Left renal pelvis (tissue), 4 donors: ENCODE measurements at places on chromosomes 16 and 17.

DNA sequence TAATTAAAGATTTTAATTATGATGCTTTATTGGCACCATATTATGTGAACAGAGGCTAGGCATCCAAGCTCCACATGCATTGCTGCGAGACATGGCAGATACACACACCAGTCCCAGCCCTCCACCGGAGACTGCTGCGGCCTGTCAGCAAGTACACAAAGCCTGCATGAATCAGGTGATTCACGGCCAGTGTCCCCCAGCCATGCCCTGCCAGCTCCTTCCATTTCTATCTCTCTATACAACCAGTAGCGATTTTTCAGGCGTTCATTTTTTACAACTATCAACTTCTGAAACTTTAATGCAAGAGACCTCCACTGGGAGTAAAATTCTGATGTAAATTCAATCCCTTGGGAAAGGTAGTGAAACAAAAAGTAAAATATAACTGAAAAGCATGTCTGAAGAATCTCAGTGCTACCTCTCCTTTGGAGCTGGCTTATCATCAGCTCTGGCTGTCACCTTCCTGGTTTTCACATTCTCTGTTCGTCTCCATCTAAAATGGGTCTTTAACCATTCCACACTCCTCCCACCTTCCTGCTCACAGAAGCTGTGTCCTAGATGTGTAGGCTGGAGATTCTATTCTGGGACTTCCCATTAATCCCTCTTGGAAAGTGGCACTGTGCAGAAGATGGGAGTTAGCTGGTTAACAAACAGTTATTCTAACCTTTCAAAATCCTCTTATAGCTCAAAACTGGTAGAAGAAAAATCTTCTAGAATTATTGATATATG is 32.2 kb downstream of the HS3ST3A1 start:
- no peak for DNase-seq

DNA sequence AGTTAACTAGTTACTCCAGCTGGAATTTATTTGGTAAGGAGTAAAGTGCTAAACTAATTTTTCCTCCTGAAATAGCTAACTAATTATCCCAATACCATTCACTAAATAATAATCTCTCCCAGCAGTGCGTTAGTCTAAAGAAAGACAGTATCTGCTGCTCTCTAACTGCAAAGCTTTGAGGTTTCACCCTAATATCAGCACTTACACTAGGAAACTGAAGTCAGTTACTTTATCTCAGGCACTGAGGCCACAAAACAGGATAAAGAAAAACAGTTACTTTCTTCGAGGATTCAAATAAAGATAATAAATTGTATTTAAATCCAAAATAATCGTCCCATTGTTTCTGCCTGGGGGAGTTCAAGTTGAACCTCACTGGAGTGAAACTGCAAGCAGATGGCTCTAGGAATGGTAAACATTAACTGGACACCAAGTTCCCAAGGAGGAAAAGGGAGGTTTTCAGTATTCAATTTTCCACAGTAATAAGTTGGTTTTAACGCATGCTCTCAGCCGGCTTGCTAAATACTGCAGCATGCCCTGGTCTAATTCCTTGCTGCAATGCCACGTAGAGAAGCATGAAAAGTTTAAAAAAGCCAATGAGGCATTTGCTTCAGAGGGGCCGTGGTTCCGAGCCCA is 20.0 kb upstream of the FOXJ1 start:
- no peak for DNase-seq

- no peak for DNase-seq
Observed at GRCh38 chr17:50106393-50107131, 11.4 kb downstream of the PDK2 start.

GRCh38 chr17:49388290-49388640 is 26.2 kb upstream of the ZNF652 start:
- no peak for DNase-seq

DNA sequence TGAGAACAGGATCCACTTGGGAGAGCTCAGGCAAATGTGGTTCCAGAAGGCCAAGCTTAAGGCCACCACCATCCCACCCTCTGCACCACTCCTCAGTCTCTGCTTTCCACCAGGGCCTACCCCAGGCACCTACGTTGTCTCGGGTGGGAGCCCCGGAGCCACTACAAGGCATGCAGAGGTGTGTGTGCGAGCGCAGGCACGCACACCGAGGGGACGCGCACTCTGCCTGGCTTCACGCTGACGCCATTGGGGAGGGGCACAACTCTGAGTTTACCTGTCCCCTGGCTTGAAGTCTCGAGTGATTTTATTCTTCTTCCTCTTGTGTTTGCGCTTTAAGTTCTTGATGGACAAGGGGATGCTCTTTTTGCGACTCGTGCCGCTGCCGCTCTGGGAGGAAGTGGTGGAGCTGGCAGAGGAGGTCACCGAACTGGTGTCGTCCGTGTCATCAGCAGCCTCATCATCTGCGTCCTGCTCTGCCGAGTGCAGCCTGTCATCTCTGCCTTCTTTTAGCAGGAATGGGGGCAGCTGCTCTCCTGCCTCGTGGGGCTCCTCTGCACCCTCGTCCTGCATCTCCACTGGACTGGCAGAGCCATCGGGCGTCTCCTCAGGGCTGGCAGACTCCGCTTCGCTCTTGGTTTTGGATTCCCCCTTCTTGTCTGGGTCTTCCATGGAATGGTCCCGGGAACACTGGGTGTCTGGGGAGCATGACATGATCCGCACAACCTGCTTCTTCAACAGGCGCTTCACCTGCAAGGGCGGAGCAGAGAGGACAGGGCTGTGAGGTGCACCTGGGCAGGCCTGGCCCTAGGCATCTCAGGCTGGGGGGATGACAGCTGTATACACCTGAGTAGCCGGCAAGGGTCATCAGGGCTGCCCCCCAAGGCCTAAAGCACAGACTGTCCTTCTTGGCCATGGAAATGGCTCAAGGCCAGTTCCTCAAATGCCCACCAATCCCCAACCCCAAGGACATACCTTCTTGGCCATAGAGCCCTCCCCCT is 15.1 kb downstream of the SPHK1 start:
- no peak for DNase-seq

DNA sequence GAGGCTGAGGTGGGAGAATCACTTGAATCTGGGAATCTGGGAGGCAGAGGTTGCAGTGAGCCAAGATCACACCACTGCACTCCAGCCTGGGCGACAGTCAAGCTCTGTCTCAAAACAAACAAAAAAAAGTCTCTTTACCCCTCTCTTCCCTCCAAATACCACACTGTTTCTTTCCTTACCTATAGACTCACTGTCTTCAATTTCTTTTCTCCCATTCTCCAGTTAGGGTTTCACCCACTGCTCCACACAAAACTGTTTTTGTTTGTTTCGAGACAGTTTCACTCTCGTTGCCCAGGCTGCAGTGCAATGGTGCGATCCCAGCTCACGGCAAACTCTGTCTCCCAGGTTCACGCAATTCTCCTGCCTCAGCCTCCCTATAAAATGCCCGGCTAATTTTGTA is 6.1 kb upstream of the CD2BP2 start:
- DNase-seq: no peak

DNA sequence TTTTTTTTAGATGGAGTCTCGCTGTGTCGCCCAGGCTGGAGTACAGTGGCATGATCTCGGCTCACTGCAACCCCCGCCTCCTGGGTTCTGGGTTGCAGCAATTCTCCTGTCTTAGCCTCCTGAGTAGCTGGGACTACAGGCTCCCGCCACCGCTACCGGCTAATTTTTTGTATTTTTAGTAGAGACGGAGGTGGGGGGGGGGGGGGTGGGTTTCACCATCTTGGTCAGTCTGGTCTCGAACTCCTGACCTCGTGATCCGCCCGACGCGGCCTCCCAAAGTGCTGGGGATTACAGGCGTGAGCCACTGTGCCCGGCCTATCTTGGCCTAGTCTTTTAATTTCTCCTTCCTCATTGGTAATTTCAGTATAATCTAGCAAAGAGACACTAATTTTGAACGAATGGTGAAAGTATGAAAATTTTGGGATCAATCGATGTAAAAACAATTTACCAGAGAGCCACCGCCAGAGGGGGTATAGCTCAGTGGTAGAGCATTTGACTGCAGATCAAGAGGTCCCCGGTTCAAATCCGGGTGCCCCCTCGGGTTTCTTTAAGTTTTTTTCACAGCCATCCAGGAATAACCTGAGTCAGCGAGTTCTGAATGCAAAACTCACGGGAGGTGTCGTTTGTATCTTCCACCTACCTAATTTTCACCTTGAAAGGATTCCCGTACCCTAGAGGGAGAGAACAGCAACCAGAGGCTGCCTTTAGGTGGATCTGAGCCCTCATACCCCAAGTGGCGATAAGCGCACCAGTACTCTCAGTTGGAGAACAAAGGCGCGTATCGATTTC is 2.5 kb upstream of the LASP1 start:
- no peak for DNase-seq

DNA sequence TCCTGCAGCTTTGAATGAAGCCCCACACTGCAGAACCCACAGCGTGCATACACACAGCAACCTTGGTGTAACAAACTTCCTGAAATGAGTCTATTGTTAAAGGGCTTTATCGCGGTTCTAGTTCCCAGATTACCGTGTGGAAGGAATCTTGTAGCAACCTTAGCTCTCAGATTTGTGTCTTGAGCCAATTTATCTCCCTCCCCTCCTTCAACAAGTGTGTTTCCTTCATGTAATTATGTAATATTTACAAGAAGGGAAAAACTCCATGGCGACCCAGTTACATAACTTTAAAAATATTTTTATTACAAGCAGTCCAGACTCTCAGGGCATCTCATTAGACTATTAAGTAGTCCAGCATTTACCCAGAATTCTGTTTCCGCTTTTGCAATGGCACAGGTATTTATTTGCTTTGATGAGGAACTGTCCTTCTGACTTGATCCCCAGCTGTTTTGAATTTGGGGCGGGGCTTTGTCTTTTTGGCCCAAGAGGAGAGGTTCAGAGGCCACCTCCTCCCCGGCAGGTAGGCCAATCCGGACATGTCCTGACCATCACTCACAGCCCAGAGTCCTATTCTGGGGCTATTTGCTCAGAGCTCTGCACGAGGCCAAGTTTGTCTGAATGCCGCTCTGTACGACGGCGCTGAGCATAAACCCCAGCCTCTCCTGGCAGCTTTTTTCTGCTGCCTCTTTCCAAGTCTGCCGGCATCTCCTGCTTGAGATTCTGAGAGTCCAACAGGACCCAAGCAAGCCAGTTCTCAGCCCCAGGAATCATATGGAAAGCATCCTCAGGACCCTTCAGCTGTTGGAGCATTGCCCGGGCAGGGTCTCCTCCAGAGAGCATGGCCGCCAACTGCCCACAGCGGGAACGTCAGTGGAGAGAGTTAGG is 35.6 kb downstream of the CLEC16A start:
- DNase-seq: no peak

GRCh38 chr17:68446626-68447041 is 10.7 kb downstream of the WIPI1 start:
- DNase-seq: no peak

DNA sequence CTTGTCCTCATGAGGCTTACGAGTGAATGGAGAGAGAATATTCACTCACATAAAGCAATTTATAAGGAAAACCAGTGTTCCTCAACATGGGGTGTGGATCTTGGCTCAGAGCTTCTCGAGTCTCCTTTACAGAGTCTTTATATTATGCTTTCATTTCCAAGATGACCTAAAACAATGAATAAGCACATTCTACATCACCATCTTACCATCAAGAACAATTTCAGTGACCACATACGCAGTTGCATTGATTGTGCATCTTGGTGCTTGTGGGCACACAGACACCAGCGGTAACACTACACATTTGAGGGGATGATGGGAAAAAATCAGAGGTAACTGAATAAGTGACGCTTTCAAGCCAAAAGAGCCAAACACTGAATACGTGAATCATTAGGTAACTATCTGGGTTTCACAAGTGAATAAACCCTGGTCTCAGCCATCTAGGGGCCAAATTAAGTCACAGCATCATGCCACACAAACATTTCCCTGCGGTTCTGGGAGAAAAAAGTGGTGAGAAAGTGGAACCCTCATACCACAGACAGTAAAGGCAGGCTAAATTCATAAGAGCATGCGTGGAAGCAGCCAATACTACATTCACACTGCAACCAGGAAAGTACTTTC is 9.4 kb downstream of the CWC25 start:
- DNase-seq: no peak

GRCh38 chr16:68343137-68343536 is 32.3 kb downstream of the PRMT7 start:
- no peak for DNase-seq

GRCh38 chr16:86307514-86307903 is 202.8 kb upstream of the FOXF1 start:
- no peak for DNase-seq

- DNase-seq: no peak
Observed at GRCh38 chr16:88929091-88929445, 47.9 kb downstream of the CBFA2T3 start.

DNA sequence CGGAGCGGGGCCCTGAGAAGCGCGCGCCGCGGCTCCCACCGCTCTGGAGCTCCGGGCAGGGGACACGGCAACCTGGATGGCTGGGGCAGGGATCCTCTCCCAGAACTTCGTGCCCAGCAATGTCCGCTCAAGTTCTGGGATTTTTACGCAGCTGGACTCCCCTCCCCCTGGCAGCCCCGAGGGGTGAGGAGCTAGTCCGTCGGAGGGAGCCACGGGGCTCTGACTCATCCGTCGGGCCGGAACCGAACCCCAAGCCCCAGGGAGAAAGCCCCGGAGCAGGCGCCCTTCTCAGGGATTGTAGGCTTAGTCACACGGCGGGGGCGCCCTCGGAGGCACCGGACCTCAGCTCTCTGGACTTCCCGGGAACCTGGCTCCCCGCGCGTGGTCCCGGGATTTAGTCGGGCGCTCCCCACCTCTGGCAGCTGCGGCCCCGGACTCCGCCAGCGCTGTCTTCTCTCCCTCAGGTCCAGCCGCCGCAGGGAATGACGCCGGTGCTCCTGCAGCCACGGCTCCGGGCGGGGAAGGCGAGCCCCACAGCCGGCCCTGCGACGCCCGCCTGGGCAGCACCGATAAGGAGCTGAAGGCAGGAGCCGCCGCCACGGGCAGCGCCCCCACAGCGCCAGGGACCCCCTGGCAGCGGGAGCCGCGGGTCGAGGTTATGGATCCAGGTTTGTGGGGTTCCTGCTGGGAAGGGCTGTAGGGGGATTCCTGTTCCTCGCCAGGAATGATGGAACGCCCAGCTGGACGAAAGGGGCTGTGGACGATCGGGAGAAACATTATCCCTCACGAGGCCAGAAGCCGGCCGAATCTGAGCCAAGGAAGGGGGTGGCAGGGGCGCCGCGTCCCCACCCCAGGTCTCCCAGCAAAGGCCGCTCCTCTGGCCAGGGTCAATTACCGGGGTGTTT is 830 bp downstream of the SPHK1 start:
- no peak for DNase-seq

DNA sequence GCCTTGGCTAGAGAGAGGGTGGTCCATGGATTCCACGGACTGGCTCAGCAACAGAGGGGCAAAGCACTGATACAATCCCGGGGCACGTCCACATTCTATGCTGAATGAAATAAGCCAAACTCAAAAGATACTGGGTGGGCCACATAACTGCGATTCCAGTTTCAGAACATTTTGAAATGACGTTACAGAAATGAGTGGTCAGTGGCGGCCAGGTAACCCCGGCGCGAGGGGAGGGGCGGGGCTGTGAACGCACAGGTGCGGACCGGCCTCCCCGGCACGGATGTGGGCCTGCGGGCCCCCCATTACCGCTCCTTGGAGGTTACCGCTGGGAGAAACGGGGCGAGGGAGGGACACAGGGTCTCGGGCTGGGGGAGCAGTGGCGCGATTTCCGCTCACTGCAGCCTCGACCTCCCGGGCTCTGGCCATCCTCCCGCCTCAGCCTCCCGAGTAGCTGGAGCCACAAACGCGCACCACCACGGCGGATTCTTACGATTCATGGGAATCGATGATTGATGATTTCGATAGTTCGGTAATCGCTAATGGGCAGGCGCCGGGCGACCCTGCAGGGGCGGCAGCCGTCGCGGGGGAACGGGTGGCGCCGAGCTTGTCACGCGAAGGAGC is 559 bp downstream of the MVD start:
- DNase-seq: no peak

GRCh38 chr16:17776888-17777287 is 306.1 kb upstream of the XYLT1 start:
- no peak for DNase-seq
